ENCODE measurements at places on chromosomes 1 and 21.

DNA sequence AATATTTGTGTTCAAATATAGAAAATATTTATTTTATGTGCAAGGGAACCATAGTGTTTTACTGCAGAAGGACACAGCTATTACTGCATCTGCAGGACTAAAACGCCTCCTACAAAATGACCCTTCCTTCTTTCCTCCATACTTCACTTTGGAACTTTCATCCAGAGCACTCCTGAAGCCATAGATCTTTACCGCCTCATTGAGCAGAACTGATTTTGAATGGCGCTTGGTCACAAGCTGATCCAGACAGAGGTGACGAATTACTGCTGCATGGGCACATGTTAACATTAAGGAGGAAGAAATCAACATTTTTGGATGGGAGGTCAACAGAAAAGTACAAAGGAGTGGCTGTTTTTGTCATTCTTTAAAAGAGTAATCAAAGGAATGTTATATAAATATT, 931.6 kb downstream of the NCAM2 start:
- no peak for DNase-seq

DNA sequence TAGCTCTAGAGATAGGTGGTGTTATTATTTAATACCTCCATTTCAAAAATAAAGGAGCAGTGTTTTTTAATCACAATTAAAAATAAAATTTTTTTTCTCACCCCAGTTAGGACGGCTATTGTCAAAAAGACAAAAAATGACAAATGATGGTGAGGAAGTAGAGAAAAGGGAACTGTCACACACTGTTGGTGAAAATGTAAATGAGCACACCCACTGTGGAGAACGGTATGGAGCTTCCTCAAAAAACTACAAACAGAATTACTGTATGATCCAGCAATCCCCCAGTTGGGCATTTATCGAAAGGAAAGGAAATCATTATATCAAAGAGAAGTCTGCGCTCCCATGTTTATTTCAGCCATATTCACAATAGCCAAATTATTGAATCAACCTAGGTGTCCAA, 148.7 kb upstream of the NR5A2 start:
- DNase-seq: no peak

GRCh38 chr1:226568077-226568831, 19.7 kb downstream of the STUM start:
- no peak for DNase-seq

DNA sequence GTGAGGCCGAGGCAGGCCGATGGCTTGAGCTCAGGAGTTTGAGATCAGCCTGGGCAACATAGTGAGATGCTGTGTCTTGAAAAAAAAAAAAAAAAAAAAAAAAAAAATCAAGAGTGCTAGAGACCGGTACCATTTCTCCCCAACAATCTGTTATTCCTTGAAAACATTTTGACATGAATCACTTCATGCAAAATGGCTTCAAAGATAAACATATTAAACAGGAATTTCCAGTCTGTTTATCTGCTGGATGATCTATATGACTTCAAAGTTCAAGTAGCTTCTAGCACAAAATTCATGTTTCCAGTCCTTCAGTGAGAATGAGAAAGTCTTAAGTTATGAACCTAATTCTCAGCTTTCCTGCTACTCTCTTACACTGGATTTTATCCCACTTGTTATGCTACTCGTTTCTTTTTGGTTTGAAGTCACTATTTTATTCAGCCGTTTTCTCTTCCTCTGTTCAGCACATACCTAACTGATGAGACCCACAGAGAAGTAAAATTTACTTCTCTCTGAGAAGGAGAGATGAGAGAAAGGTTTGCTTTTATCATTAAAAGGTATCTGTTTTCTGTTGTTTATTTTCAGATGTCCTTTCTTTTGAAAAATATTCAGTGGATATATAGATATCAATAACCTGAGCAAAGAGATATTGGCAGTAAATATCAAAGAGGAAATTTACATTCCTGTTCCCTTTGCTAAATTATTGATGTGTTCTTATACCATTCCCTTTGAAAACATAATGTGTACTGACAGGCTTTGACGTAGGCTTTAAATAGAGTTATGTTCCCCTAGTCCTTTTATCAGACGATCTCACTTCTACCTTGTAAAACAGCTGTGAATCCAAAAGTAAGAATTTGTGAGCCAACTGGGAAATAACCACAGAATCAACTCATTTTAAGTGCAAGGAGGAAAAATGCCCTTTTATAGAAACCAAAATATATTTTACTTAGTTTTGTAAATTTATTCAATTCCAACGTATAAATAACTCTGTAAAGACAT, 38.2 kb downstream of the CD46 start:
- no peak for DNase-seq

DNA sequence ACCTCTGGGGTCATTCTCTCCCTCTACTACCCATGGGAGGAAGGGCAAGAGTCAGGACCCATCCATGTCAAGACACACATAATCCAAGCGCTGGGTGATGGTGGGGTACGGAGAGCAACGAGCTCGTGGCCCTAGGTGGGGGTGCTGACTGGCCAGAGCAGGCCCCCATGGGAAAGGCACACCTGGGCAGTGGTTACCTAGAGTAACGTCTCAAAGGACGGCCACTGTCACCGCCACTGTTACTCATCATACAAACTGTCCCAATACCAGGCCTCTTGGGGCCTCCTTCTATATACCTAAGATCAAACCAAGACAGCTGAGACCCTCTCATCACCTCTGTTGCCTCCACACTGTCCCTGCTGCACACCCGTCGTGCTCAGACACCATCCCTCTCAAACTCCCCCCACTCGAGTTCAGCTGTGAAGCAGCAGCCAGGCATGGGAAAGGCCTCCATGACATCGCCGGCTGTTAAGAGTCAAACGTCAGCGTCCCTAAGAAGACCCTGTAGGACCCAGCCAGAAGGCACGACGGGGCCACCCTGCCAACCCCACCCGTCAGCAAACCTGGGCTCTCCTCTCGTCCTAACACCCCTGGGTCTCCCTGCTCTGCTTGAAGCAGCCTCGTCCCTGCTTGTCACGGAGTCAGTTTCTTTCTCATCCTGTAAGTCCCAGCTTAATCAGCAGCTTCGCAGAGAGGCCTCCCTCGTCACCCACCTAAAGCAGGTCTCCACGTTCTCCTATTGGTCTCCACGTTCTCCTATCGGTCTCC, 15.3 kb downstream of the NPHP4 start:
- DNase-seq: no peak

- no peak for DNase-seq
These were observed 21.7 kb downstream of the BCAR3 start for GRCh38 chr1:93659822-93660503.

DNA sequence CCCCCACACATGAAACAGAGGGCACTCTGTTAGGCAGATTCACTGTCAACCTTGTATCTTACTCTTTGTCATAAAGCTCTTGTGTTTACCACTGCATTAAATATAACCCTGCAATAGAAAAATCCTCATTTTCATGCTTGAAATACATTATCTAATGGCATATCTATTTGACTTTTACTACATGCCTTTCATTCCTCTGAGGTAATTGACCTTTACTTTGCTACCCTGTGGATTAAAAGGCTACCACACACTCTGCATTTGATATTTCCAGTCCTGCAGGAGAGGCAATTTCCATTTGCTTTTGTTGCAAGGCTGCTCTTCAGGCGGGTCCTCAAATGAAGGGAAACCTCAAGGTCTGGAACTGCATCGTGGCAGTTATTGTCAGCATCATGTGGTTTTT, 238.0 kb downstream of the NTNG1 start:
- DNase-seq: no peak

GRCh38 chr1:201495551-201496295, 11.2 kb downstream of the CSRP1 start:
- DNase-seq: no peak

GRCh38 chr1:225355863-225356262, 72.0 kb downstream of the LBR start:
- DNase-seq: no peak

DNA sequence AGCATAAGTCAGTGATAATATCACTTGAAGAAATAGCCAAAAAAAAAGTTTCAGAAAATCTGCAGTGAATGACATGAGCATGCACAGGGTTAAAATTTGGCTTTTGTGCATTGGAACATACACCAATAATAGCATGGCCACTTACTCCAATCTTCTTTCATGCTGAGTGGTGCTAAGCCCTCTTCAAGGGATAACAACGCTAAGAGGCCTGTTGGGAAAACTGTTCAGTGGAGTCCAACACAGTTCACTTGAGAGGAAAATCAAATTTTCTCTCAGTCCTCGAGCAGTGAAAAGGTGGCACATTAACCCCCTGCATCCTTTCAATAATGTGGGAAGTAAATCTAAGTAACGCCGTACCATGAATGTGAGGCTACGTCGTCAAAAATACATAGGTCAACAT, 264.7 kb downstream of the SPATA17 start:
- DNase-seq: no peak

DNA sequence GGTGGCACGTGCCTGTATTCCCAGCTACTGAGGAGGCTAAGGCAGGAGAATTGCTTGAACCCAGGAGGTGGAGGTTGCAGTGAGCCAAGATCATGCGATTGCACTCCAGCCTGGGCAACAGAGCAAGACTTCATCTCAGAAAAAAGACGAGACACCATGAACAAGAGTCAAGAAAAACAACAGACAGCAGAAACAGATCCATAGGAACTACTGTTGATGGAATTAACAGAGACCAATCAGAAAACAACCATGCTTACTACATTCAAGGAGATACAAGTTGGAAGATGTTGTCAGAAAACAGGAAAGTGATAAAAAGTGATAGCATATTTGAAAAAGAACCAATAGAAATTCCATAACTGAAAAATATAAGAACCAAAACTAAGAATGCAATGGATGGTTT, 19.3 kb upstream of the OTUD3 start:
- no peak for DNase-seq

GRCh38 chr1:9009438-9010370, 16.5 kb downstream of the SLC2A7 start:
- DNase-seq: no peak

GRCh38 chr1:59678493-59679228, 136.1 kb upstream of the HOOK1 start:
- no peak for DNase-seq

DNA sequence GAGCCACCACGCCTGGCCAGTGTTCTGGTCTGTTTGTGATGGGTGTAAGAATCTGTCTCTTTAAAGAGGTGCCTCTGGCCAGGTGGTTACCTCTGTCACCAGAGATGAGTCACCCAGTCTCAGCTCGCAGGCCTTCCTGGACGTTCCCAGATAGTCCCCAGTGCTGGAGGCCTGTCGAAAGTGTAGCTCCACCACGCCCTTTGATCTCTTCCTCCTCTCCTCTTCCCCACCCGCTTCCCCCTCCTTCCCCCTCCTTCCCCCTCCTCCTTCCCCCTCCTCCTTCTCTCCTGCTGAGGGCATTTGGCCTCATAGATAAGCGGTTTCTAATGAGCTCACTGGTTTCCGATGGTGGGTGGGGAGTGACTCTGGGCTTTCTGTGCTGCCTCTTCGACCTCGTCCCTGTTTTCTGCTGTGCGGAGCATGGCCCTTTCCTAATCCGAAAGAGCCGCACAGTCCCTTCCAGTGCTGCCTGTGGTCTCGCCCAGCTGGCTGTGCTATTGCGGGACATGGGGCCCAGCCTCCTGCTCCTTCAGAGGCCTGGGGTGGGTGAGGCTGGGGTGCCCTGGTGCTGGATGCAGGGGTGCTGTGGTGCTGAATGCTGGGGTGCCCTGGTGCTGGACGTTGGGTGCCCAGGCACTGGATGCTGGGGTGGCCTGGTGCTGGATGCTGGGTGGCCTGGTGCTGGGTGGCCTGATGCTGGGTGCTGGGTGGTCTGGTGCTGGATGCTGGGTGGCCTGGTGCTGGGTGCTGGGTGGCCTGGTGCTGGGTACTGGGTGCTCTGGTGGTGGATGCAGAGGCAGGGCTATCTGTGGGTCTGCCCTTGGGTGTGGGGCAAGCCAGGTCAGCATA, 19.2 kb downstream of the AGPAT3 start:
- DNase-seq: no peak

DNA sequence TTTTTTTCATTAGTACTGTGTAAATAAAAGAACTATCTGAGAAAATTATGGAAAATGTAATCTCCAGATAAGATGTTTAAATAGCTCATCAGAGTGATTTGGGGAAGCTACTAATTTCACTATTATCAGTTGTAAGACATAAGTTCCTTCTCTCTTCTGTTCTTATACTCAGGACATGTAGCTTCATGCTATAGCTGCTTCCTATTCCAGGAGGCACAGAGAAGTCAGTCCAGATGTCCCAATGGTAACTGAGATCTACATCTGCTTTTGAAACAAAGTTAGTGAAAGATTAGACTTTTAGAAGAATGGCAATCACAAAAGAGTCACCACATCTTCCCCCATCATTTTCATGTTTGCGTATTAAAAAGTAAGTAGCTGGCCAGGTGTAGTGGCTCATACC, 5.6 kb downstream of the MAP3K21 start:
- no peak for DNase-seq

DNA sequence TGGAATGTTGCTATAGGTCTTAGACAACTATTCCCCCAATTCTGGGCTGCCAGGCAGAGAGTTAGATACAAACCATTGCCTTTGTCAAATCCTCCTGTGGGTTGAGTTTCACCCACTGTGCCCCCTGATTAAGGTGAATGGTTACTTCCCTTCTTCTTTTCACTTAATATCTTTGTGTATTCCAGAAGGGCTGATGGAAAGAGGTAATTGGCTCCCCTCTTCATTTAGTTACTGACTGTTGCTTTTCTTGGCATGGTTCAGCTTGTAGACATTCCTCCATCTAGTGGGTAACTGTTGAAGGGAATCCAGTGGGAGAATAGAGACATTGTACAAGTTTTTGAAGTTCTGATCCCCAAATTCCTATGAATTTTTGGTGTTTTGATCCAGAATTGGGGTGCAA, 43.8 kb upstream of the MACF1 start:
- DNase-seq: no peak

GRCh38 chr1:1356796-1357401, 1.5 kb downstream of the MXRA8 start:
- no peak for DNase-seq

GRCh38 chr1:21834094-21834493, 22.0 kb downstream of the LDLRAD2 start:
- DNase-seq: no peak

DNA sequence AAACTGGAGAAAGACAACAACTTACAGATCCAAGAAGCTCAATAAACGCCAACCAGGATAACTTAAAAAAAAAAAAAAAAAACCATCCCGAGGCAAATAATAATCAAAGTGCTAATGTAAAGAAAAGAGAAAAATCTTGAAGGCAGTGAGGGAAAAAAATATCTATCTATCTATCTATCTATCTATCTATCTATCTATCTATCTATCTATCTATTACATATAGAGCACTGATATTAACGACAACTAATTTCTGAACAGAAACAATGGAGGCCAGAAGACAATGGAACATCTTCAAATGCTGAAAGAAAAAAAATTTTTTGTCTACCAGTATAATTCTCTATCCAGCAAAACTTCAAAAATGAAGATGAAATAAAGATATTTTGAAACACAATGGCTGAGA, 18.0 kb downstream of the PACC1 start:
- DNase-seq: no peak
